ENCODE measurements at places on chromosomes 1 and 21.

GRCh38 chr1:59635097-59635496 lies 179.7 kb upstream of the HOOK1 start:
- DNase-seq: no peak

DNA sequence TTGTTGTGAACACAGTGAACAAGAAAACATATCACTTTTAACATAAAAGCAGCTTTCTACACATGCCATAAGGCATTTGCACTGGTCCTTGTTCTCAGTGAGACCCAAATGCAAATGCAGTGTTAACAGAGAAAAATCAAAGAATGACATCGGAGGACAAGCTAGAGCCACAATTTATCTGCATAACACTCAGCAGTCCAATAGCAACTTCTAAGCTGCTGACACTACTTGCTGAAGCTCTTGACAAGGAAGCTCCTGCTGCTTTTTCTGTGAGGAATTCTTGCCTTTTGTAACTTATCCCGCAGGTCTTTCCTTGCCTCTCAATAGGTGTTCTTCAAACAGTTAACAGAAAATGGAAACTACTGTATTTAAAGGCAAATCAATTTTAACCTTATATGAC lies 34.7 kb downstream of the USH2A start:
- no peak for DNase-seq

- DNase-seq: no peak
These were observed 36.7 kb upstream of the WASF2 start for GRCh38 chr1:27526569-27527222.

DNA sequence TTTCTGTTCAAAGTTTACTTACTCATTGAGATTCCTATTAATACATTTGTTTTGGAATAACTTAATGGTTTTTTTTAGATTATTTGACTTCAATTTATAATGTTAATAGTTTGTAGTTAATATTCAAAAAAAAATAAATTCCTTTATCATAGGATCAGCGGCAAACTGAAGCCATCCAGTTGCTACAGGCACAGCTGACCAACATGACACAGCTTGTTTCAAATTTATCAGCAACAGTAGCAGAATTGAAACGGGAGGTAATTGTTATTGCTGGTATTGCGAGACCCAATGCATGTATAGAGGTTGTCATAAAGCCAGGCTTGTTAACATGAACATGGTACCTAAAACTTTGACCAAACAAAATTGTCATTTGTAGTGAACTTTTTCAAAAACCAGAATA lies 59.0 kb upstream of the FASLG start:
- DNase-seq: no peak

DNA sequence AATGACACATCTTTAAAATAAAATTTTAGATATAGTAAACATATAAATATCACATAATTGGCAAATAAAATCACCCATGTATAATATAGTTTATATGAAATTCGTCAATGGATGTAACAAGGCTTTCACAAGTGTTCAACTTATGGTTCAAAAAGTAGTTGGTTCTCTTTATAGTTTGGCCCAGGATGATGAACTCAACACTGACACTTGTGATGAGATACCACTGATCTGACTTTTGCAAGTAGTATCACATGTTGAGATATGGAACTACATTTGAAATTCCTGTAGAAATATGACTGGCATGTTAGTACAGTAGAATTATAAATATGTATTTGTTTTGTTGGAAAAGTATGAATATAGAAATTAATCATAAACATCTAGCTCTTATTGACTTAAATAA lies 1.8 kb downstream of the TNNI3K start:
- DNase-seq: no peak

GRCh38 chr1:119859647-119860046 lies 36.7 kb downstream of the ADAM30 start:
- no peak for DNase-seq

DNA sequence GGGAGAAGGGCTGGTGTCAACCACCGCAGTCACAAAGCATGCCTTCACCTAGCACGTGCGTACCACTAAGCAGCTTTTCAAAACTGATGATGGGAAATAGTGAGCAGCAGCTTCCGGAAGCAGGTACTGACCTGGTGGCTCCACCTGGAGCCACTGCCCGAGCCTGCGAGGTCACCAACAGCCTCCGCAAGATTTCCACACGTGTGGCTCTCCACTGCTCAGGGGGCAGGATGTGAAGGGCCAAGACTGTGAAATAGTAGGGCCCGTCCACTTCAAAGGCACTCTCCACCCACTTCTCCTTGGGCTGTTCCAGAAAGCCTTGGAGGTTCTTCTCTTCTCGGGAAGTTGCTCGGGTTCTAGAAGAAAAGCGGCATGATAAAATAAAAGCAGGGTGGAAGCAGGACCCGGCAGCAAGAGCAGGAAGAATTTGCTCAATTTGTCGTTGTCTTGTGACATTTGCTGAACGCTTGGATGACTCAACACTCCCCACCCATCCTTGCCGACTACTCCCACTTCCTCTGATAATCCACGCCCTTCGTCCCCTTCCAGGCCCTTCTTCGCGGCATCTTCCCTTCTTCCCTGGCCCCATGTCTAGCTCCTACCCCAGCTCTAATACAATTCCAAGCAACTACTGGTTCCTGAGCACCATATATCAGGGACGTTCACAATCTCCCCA lies 124.9 kb upstream of the IFFO2 start:
- no peak for DNase-seq

GRCh38 chr1:98668733-98669132 lies 7.2 kb downstream of the SNX7 start:
- DNase-seq: no peak

GRCh38 chr1:6041432-6042062 lies 4.1 kb upstream of the KCNAB2 start:
- DNase-seq: no peak

DNA sequence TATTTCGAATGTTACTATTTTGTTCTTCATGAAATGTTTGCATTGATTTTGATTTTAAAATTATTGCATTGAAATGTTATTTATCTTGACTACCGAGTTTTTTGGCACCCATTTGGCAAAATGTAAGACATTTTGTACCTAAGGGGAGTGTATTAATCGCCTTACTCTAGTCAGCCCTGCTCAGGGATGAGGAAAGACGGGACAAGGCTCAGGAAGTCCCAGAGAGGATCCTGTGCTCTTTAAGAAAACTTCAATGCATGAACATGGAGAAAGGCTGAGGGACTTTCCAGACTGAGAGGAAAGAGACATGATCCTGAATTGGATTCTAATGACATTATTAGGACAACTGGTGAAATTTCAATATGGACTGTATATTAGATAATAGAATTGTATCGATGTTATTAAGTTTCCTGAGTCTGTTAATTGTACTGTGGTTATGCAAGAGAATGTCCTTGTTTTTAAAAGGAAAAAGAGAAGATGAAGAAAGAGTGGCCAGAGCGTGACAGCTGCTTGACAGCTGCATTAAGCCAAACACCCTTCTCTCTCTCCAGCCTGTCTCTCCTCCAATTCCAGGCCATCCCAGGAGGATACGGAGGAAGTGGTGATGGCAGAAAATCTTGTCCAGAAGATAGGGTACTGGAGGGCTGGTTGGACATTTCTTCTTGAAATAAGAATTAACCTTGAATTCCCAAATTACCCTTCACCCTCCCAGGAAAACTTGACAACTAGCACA lies 66.0 kb downstream of the PLEKHA6 start:
- no peak for DNase-seq

- DNase-seq: no peak
These were observed 92.9 kb downstream of the LTN1 start for GRCh38 chr21:28899744-28900143.

DNA sequence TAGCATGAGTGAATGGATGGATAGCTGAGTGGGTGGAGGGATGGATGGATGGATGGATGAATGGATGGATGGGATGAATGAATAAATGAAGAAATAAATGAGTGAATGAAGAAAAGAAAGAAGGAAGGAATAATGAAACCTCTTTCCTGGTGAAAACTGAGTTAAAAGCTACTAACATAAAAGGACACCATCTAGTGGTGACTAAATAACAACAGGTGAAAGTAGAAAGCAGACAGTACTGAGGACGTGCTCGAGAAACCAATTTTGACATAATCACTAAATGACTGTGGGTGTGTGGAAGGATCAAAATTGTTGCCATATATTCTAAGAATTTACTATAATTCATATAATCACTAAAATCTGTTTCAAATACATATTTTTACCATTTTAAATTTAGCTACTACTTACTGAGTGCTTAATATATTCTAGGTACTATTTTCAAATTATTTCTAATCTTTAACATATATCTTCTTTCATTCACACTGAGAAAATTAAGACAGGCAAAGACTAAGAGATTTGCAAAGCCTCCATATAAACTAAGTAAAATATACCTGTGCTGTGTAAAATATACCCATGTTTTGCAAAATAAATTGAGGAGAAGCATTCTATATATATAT lies 522.9 kb downstream of the LRRIQ3 start:
- DNase-seq: no peak

- no peak for DNase-seq
These were observed 155.6 kb downstream of the SDCCAG8 start for GRCh38 chr1:243411472-243411871.

GRCh38 chr1:158932171-158932570 lies 819 bp downstream of the PYHIN1 start:
- no peak for DNase-seq

All from stimulated activated CD8-positive, alpha-beta memory T cell treated with anti-CD3 and anti-CD28 coated beads, Interleukin-7, amount 100 ng/mL, for 1 hour (primary cell).